ENCODE measurements at places on chromosomes 11 and 22.

DNA sequence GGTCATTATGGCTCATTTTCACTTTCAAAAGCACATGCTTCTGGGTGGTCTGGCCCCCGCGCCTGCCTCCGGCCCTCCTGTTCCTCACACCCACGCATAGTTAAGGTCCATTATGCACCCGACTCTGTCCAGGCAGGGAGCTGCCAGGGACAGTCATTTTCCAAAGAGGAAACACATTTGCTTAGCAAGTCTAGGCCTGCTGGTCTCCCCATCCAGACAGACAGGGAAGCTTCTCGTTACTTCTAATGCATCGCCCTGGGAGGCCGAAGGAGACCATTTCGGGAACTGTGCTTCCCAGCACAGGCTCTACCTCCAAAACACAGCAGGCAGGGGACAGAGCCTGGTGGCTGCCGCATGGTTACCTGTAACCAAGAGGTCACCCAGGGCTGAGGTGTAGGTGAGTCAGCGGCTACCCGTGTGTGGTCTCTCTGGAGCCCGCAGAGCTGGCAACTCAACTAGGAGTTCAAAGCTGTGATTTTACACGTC lies 87.1 kb upstream of the SHANK2 start:
- no peak for DNase-seq

DNA sequence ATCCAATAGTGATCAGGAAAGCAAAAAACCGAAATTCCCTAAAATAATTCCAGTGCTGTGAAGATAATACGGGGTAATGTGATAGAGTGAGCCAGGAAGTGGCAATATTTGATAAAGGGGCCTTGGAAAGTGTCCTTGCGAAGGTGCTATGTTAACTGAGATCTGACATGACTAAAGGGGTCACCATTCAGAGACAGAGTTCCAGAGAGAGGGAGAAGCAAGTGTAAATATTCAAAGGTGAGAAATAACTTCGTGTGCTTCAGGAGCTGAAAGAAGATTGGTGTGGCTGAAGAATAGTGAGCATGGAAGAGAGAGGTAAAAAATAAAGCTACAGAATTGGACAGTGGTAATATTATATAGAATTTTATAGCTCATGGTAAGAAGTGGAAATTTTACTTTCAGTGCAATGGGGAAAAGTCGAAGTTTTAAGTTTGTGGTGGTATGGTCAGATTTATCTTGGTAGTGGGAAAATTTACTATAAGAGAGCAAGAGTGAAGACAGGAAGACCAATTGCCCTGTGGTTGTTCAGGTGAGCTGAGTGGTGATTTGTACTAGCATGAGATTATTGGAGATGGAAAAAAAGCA lies 164.5 kb downstream of the JRKL start:
- DNase-seq, result no peak

GRCh38 chr22:38927033-38927781 lies 30.2 kb upstream of the APOBEC3A start:
- peak; percentile 86 for DNase-seq

DNA sequence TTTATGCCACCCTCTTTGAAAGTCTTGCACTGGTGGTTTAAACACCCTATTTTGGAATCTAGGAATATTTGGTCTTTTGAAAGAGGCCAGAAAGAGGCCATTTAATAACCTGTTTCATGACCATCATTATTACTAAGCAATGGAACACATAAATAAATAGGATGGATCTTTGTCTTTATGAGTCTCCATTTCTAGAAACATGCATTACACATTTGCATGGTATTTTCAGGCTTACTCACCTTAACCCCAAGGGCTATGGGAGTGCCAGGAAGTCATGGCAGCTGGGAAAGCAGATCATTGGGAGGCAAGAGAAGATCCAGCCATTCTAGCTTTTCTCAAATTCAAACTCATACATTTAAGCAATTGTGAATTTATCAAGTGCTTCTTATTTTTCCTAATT lies 185.8 kb upstream of the POU2AF2 start:
- DNase-seq, result no peak

GRCh38 chr11:132874638-132875037 lies 657.7 kb downstream of the OPCML start:
- DNase-seq, result no peak

Data from NCI-H526 (cell line).